HFFc6 (cell line): ENCODE measurements at places on chromosomes 12 and 14.

- peaks cover 77% of the 10 kb centered on the region for H3K4me1 ChIP-seq
- DNase-seq: no peak
- no peaks in the 10 kb centered on the region for H3K36me3 ChIP-seq
- H3K4me3 ChIP-seq: no peak overlapping the region
Measured at GRCh38 chr14:22544881-22545420, 44.1 kb downstream of the DAD1 start.

- no peaks in the 10 kb centered on the region for H3K36me3 ChIP-seq
- DNase-seq: no peak
- no peak overlapping the region for H3K27ac ChIP-seq
- H3K27me3 ChIP-seq: no peaks in the 10 kb centered on the region
- peaks cover 35% of the 10 kb centered on the region for H3K4me1 ChIP-seq
Measured at GRCh38 chr12:27901959-27902358, 70.6 kb downstream of the PTHLH start.

DNA sequence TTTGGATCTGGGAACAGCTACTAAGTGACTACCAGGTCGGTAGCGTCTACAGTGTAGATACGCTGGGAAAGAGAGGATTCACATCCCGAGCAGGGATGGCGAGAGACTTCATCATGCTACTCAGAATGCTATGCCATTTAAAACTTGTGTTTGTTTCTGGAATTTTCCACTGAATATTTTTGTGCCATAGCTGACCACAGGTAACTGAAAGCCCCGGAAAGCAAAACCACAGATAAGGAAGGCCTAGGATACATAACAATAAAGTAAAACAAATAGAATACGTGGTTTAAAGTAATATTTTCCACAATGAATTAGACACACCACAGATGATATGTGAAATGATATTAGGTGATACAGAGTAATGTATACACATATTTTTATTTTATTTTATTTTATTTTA, 7.9 kb upstream of the HCAR1 start:
- H3K36me3 ChIP-seq: no peaks in the 10 kb centered on the region
- no peak overlapping the region for H3K27ac ChIP-seq
- H3K4me1 ChIP-seq: no peaks in the 10 kb centered on the region
- DNase-seq: no peak
- peaks cover 3% of the 10 kb centered on the region for H3K27me3 ChIP-seq

DNA sequence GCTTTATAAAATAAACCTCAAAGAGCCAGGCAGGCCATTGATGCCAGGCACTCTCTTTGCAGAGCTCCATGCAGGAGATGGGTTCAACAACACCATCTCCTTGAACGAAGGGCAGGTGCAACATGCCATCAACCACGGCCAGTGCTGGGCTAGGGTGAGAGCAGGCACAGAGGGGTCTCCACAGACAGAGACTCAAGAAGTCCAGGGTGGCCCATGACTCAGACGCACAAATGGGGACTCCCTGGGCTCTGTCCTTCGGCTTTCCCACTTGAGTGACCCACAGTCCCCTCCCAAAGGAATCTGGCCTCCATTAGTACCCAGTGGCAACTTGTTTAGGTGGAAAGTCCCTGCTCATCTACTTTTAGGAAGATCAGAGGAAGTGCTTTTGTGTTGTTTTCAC, 124.4 kb upstream of the PZP start:
- H3K36me3 ChIP-seq: peaks cover 5% of the 10 kb centered on the region
- H3K27ac ChIP-seq: no peak overlapping the region
- H3K4me1 ChIP-seq: peaks cover 9% of the 10 kb centered on the region

GRCh38 chr12:104334581-104334980, 31.0 kb downstream of the EID3 start:
- peak overlapping the region; percentile 31; the same call in 1 of the 2 replicates for H3K4me3 ChIP-seq
- H3K27ac ChIP-seq: peak overlapping the region; percentile 70
- peaks cover 20% of the 10 kb centered on the region for H3K4me1 ChIP-seq
- peaks cover 35% of the 10 kb centered on the region for H3K27me3 ChIP-seq
